Ascending aorta (tissue), 2 donors: ENCODE measurements at places on chromosomes 1 and 21. TPM values are rescaled to one million over a fixed set of nuclear protein-coding genes. Genes with fewer than 3 reads are reported as not detected.

- peaks cover 3% of the 10 kb centered on the region for H3K4me1 ChIP-seq
- DNase-seq, result no peak
- H3K36me3 ChIP-seq, result no peaks in the 10 kb centered on the region
These were observed 34.8 kb downstream of the TTLL7 start for GRCh38 chr1:83964153-83964552.

The NBPF14 gene
- total RNA-seq, result 23.8 TPM

GRCh38 chr1:115647919-115648650, 6.3 kb downstream of the VANGL1 start:
- H3K4me1 ChIP-seq, result peaks cover 5% of the 10 kb centered on the region
- H3K36me3 ChIP-seq, result no peaks in the 10 kb centered on the region
- H3K27me3 ChIP-seq, result no peaks in the 10 kb centered on the region
- no peak for DNase-seq

GRCh38 chr1:213683529-213683928, 304.2 kb upstream of the PROX1 start:
- H3K4me3 ChIP-seq, result no peak overlapping the region
- no peaks in the 10 kb centered on the region for H3K36me3 ChIP-seq
- H3K27ac ChIP-seq, result no peak overlapping the region
- H3K4me1 ChIP-seq, result no peaks in the 10 kb centered on the region
- DNase-seq, result no peak

The KCNK2 gene
- 0.85 TPM for total RNA-seq

The TCHH gene
- total RNA-seq, result not detected

DNA sequence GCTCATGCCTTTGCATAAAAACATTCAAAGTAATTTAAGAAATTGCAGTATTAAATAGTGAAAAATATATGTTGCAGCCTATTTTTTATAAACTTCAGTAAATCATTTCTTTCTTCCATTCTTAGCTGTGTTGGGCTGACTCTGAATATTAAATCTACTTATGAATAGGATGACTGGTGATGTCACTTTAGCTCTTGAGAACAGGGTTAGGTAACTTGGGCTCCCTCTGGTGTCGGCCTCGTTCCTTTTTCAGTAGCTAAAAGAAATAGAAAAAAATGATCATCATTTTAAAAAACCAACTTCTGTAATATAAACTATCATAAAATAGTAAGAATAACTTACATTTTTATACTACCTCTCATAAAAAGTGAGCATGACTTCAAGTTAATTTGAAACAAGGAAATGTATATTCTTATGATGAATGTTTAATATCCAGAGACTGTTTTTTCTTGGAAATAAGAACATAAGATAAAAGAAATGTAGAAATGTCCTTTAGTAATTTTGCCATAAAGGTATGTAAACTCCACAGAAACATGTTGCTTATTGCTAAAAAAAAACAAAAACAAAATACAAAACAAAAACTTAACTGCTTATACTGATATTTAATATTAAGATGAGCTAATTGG, 26.8 kb upstream of the NCAM2 start:
- no peaks in the 10 kb centered on the region for H3K4me1 ChIP-seq
- H3K27me3 ChIP-seq, result no peaks in the 10 kb centered on the region
- no peak overlapping the region for H3K4me3 ChIP-seq
- no peak for DNase-seq
